ENCODE measurements at places on chromosomes 12 and 14.

DNA sequence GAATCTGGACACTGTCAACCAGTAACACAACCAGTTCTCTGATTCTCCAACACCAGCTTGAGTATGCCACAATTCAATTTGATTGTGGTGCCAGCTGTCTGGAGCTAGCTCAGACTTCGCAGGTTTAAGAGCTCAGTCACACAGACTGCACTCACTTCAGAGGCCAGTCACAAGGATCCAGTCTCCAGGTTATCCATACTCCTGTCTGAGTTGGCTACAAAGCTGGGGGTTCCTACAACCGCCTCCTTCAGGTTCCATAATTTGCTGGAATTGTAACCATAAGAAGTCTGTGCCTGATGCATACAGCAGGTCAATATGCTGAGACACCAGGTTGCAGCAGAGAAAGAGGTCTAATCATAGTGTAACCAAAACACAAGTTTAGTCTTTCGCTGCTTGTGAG is 70.5 kb upstream of the CPSF6 start:
- no peak for DNase-seq

- no peak for DNase-seq
Measured at GRCh38 chr12:76998908-76999556, 66.3 kb downstream of the E2F7 start.

- DNase-seq, result no peak
Measured at GRCh38 chr12:91432089-91432488, 249.5 kb upstream of the DCN start.

DNA sequence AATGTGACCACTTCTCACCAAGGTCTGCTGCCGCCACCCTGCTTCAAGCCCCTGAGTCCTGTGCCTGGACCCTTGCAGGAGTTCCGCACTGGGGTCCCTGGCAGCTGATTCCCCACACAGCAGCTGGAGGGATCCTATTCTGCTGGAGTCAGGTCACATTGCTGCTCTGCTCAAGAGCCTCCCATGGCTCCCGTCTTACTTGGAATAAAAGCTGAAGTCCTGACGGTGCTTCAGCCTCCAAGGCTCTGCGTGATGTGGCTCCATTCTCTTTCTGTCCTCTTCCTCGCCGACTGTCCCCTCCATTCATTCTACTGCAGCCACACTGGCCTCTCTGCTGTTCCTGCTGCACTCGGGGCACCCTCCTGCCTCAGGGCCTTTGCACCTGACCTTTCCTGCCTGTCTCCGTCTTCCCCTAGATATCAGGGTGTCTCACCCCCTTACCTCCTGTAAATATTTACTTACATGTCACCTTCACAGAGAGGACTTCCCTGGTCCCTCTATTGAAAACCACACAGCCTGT is 7.6 kb upstream of the SDSL start:
- no peak for DNase-seq

DNA sequence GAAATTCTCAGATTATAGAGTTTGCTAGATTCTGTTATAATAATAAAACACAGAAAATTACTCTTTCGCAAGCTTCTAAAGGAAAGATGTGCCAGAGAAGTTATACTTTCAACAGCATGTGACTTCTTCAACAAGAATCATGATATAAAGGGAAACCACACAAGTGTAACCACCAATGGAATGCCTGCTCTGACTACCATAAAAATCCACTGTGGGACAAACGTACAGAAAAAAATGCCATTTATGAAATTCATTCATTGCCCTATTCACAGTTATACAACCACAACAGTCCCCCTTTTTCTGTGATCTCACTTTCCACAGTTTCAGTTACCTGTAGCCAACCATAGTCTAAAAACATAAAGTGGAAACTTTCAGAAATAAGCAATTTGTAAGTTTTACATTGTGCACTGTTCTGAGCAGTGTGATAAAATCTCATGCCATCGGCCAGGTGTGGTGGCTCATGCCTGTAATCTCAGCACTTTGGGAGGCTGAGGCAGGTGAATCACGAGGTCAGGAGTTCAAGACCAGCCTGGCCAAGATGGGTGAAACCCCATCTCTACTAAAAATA is 3.2 kb downstream of the CATSPERB start:
- no peak for DNase-seq

GRCh38 chr12:88450136-88450535 is 130.1 kb downstream of the KITLG start:
- no peak for DNase-seq

GRCh38 chr12:98893675-98894411 is 248.8 kb downstream of the APAF1 start:
- DNase-seq, result no peak

- DNase-seq, result no peak
Measured at GRCh38 chr12:82398879-82399278, 40.5 kb downstream of the METTL25 start.

DNA sequence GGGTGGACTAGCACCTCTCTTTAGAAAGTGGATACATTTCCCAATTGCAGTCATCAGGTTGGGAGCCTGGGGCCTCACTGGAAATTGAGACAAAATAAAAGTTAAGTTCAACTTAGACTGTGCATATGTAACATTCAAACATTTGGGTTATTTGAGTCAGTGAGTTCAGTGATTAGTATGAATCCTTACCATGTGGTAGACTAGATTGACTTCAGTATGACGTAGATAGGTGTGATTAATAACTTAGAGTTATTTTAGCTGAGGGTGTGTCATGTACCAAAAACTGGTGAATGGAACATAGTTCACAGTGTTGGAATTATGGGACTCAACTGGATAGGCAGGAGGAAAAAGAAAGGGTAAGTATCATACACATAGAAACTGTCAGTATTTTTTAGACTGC is 8.0 kb upstream of the SSTR1 start:
- no peak for DNase-seq

DNA sequence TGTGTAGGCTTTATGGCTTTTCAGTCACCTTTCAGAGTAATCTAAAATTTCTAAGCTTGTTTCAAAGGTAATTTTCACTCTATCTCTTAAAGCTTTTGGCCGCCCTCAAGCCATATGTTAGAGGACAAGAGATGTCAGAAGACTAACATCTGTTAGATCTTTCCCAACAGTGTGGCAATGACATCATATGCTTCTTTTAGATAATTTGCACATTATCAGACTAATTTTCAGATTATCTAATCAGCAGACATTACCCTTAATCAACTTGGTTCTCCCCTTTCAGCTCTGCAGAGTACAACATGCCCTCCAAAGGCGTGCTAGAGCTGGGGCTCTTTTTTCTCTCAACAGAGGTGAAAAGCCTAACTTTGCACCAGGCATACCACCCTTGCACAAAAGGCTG is 207.1 kb downstream of the DPF3 start:
- no peak for DNase-seq

- DNase-seq, result no peak
Measured at GRCh38 chr14:100085462-100085861, 20.2 kb downstream of the EVL start.

Data from activated CD4-positive, alpha-beta T cell treated with anti-CD3 and anti-CD28 coated beads, Interleukin-2, Interleukin-6, amounts not matched to agents 100 ng/mL and 50 ng/mL, durations not matched to agents 16 hours and 8 hours (primary cell).